ENCODE measurements at places on chromosomes 11 and 22.

GRCh38 chr22:25014896-25015755, 62.6 kb downstream of the KIAA1671 start:
- no peak for DNase-seq

DNA sequence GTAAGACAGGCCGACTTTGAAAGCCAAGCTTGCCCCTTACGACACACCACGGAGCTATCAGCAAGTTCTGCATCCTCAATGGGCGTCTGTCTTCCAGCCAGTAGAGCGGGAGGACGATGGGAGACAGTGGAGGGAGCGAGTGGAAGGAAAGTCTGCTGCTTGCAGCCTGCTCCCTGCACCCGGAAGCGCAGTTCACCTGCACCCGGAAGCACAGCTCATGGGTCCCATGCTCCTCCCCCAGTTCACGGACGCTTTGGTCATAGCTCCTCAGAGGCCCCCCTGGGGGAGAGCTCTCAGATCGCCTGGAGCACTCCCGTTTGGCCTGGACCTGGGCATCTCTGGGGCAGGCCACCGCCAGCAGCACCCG, 51.3 kb downstream of the FBLN1 start:
- no peak for DNase-seq

DNA sequence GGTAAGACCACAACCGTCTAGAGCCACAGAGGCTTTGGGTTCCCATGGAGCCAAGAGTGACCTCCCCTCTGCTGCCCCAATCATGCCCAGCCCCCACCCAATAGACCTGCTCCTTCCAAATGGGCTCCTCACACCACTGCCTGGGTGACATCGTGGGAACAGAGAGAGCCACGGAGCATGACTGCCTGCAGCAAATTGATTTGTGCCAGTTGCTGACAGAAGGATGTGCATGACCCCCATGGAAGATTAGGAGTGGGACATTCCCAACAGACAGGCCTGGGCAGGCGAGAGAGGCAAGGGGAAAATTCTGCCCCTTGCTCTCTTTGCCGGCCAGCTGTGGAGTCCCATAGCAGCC, 88.5 kb downstream of the TENM4 start:
- no peak for DNase-seq

- DNase-seq = no peak
Observed at GRCh38 chr11:17186932-17187692, 20.7 kb downstream of the PIK3C2A start.

- DNase-seq = no peak
Observed at GRCh38 chr11:44693654-44694119, 33.1 kb upstream of the TSPAN18 start.

- no peak for DNase-seq
Observed at GRCh38 chr11:44893846-44894617, 56.7 kb downstream of the TP53I11 start.

DNA sequence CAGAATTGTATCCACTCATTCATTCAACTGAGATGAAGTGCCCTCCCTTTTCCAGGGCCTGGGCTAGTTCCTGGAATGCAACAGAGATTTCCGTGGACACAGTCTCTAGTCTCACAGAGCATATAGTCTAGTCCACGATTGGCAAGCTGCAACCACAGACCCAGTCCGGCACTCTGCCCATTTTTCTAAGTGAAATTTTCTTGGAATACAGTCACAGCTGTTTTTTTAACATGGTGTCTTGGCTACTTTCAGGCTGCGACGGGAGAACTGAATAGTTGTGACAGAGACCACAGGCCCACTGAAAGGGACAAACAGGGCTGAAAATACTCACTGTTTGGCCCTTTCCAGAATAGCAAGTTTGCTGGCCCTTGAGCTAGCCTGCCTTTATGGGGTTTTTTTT, 29.2 kb downstream of the ALG12 start:
- DNase-seq = no peak

DNA sequence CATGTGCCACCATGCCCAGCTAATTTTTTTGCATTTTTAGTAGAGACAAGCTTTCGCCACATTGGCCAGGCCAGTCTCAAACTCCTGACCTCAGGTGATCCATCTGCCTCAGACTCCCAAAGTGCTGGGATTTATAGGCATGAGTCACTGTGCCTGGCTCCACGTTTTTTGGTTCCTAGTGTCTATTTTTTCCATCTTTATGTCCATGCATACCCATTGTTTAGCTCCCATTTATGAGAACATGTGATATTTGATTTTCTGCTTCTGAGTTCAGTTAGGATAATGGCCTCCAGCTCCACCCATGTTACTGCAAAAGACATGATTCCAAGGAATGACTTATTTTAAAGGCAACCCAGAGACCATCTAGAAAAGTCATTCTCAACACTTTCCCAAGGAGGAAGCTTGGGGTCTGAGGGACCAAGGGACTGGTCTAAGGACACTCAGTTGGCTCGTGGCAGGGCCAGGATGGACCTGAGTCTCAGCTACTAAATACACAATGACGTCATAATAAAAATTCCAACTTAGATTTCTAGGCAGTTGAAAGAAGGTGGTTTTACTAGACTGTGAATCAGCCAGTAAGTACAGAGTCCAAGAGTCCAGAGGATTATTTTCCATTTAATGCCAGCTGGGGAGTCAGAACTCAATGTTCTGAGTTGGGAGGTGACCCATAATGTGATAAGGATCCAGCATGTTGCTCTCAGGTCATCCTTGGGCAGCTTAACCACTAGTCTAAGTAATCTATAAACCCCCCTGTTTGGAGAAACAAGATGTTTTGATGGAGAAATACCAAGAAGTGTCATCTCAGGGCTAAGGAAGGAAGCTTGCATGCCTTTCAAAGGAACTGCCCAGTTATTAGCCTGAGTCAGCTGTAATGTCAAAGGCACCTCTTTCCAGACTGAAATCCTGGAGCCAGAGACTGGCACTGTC, 39.4 kb downstream of the ABTB2 start:
- no peak for DNase-seq

All from NCI-H187 (cell line).